ENCODE measurements at places on chromosomes 6 and 20.

DNA sequence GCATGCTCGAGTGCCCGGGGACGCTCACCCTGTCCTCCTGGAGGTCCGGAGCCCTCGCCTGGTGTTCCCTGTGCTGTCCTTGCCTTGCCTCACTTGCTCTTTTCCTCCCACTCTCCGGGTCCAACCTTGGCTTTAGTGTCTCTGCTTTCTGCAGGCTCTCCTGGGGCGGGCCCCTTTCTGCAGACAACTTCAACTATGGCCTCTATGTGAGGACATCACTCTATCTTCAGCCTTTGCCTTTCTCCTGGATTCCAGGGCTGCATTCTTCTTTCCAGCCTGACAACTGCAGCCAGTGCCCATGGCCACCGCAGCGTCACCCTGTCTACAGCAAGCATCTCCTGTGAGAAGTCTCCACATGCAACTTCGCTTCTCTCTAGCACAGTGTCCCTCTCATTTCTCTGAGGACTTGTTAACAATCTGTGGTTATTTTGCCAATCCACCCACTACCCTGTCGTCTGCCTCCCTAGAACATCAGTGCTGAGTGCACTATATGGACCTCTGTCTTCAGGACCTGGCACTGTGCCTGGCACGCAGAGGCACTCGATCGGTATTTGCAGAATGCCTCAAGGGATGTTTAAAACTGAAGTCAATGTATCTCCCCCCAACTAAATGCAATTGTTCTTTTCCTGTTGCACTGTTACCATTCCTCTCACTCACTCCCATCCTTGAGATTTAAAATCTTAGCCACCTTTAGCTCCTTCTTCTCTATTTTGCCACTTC is 35.9 kb downstream of the FOXC1 start:
- no peak for DNase-seq

DNA sequence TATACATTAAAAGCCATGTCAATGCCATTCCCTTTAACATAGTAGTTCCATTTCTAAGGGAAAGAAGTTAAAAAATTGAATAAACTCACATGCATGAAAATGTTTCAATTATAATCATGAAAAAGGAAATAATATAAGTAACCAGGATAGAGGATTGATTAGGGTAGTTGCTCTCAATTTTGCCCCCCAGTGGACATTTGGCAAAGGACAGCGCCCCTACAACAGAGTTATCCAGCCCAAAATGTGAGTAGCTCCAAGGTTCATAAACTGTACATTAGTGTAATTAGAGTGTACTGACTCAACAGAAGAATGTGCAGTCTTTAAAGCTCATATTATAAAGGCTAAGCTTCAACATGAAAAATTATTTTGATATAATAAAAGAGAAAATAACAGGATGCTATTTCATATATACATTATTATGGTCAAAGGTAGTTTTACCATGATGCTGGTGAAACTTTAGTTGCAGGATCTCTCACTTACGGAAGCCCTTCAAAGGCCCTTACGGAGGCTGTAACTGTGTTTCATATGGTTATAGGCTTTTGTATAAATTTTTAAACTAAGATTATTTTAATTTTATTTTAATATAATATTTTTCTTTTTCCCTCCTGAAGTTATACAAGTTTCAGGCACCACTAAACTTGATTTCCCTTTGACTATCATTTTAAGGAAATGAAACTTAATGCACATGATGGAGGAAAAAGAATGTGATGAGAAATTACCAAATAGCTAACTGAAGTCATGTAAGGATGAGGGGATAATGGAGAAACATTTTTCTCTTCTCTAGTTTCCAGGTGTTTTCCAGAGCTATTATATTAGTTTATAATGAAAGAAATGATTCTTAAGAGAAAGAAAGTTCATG is 403.6 kb downstream of the PLCB1 start:
- no peak for DNase-seq

- DNase-seq = no peak
Observed at GRCh38 chr20:47585087-47585747, 83.5 kb downstream of the NCOA3 start.

DNA sequence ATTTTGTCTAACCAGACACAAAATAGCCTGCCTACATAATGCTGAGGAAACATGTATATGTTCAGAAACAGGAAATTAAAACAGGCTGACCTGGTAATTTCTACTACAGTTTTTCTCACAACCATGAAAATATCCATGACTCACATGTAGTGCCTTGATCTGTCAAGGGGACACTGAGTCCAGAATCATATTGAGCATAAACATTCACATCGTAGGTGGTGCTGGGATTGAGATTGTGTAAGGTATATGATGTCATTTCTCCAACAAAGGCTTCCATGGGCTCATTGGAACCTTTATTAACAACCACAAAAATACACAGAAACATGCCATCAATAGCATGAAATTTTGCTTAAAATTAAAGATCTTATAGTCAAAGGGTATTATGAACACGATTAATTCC is 80.9 kb downstream of the COL12A1 start:
- no peak for DNase-seq

- peak; percentile 92 for DNase-seq
Observed at GRCh38 chr20:43583982-43584432, 6.7 kb upstream of the IFT52 start.

- no peak for DNase-seq
Observed at GRCh38 chr6:52304983-52305390, 20.4 kb upstream of the MCM3 start.

DNA sequence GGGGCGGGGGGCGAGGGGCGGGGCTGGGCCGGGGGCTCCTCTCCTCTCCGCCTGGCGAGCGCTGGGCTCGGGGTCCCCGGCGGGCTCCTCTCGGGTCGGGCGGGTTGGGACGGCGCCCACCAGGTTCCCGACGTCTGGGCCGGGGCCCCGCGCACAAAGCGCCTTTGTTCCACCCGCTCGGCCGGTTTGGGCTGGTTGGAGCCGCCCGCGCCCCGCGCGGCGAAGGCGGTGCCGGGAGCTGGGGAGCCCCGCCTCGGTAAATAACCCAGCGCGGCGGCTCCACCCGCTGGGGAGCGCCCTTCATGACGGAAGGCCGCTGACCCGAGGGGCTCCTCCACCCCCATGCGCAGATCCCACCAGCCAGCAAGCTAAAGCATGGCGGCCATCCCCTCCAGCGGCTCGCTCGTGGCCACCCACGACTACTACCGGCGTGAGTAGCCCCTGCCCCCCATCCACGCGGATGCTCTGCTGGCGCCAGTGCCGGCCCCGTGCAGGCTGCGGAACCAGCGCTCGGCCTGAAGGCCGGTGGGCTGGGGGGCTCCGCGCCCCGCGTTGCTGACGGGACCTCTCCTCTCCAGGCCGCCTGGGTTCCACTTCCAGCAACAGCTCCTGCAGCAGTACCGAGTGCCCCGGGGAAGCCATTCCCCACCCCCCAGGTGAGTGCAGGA is 503 bp downstream of the PPDPF start:
- DNase-seq = no peak

GRCh38 chr6:163380216-163380615 is 34.3 kb upstream of the QKI start:
- no peak for DNase-seq

- DNase-seq = no peak
Observed at GRCh38 chr6:108904741-108905140, 56.5 kb downstream of the ARMC2 start.

DNA sequence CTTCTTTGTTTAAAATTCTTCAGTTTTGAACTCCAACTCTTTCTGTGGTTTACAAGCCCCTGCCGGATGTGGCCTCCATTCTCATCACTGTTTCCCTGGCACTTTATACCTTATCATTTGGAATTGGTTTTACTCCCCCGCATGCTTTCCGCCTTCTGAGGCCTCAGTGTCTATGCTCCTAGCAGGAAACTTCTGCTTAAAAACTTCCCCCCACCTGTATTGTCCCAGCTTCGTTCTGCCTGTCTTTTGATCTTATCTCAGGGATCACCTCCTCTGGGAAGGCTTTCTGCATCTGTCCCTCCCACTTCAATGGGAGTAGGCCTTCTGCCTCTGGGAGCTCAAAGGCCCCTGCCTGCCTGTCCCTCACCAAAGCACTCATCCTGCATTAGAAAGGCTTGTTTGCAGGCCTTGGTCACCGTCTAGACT is 3.4 kb upstream of the ANGPT4 start:
- no peak for DNase-seq

DNA sequence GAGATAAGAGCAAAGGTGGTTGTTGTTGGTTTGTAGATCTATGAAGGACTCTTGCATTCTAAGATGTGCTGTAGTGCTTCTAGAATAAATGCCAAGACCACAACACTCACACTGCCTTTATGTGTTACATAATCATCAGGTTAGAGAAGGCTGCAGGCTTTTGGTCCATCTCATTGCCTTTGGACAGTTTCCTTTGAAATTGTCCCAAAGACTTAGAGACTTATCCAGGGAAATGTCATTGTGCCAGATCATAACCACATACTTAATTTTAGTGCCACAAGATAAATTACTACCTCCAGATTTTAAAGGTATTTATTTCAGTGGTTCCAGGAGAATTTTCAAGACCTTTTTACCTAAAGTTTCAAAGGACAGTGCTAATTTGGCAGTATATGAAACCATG is 666.6 kb upstream of the CITED2 start:
- no peak for DNase-seq

DNA sequence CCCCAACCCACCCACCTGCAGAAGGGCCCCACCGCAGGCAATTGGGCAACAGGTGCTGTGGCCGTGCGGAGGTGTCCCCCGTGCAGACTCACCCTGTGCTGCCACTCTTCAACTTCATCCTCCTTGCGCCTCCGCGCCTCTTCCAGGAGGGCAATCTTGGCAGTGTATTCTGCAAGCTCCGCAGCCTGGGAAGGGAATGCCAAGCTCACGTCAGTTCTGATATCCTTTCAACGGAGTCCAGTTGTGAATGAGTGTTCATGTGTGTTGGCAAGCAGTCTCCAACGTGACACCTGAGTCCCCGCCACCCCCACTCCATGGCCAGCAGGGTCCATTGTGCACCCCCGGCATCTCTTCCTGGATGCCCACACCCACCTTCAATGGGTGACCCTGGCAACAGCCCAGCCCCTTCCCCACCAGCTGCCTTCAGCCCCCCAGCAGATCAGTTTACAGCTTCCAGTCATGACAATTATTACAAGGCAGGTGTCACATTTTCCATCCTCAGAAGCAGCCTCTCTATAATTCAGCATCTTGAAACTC is 49.9 kb downstream of the EZR start:
- DNase-seq = no peak

- no peak for DNase-seq
Observed at GRCh38 chr6:161232467-161232866, 41.4 kb downstream of the AGPAT4 start.

DNA sequence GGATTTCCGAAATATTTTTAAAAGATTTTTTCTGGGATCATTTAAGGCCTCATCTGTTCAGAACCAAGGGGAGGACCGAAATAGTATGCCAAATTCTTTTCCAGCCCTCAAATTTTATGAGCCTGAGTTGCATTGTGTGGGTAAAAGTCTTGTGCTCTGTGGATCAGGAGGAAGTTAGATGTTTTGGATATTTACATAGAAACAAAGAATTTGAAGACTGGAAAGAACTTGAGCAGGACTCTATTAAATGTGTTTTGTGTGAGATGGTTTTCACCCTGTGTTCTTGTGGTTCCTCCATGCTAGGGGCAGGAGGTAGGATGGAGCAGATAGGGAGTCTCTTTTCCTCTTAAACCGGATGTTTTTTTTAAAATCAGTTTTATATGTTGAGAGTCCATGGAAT is 329.1 kb downstream of the LAMA2 start:
- no peak for DNase-seq

DNA sequence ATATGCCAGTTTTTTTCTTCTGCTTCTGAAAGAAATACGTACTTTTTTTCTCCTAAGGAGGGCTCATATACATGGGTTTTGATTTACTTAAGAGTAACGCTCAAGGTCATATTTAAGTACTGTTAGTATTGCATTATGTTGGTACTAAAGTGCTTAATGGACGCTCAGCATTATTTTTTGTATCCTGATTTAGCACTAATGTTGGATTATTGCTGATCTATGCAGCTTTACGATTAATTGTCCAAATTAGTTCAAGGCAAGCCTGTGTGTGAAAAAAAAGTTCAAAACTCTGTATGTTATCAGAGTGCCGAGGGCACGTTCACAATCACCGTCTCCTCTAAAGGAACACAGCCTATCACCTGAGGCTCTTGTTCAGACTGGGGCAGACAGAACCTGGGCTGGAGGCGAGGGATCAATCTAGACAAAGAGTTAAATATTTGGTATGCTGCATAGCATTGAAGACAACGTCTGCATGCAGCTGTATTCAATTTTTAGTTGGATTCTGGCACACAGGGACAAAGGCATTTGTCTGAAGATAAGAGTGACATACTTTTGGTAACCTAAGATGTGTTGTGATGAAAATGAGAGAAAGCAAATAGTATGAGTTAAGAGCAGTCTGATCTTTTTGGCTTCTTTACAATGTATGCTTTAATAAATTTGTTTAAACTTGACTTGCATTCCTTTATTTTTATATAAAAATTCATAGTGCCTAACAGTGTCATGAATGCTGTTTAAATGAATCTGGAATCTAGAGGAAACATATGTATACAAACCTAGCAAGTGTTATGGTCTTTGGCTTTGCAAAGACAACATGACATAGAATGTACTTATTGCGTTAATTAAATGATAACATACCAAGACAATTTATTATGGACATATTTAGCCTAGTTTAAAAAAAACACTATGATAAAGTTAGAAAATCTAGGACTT is 341.2 kb downstream of the SAMD5 start:
- no peak for DNase-seq

GRCh38 chr20:51092338-51092737 is 69.4 kb upstream of the KCNG1 start:
- no peak for DNase-seq

DNA sequence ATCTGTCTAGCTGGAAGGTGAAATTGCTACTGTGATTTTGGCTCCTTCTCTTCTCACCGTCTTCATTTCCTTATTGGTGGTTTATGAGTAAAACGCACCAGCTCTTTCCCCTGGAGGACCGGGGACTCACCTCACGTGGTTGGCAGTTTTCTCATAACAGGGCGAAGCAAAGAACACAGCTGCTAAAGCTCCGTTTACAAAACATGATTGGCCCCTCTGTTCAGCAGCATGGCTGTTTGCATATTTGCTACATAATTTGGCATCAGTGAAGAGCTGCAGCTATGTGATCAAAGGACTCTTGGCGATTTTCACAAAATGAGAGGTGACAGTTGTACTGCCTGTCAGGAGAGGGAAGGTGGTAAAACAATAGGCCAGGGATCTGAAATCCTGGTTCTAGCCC is 20.5 kb upstream of the TMEM181 start:
- DNase-seq = no peak

GRCh38 chr6:39901670-39902069 is 32.6 kb downstream of the MOCS1 start:
- no peak for DNase-seq
